H1 (cell line): ENCODE measurements at places on chromosomes 11 and 22.

DNA sequence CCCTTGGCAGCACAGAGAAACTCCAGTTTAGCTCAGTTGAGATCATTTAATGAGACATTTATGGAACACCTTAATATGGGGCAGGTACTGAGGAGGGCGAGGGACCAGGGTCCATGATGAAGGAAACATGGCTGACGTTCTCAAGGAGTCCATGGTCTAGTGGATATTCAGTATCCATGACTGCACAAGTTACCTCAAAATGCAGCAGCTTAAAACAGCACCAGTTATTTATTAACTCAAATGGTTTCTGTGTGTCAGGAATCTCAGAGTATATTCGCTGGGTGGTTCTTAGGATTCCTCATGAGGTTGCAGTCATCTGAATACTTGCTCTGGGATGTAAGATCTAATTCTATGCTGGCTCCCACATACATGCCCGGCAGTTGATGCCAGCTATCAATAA, 346.8 kb downstream of the LARGE1 start:
- no peak for DNase-seq

DNA sequence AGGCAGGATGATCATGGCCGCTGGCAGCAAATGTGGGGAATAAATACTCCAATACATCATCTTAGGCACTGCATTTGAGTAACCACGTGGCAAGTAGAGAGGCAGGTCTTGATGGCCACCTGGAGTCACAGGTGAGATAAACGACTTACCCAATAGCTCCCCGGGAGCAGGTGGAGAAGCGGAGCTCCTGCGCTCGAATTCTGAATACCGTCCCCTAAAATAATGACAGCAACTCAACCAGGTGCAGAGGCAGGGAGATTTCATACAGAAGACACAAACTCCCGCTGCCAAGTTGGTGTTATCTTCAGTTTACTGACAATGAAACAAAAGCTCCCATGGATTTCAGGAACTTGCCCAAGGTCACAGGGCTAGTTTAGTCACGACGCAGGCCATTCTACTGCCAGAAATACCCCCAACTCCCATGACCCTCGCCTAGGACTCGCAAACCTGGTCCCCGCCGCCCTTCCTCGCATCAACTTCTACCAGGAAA, 437 bp downstream of the SLC43A3 start:
- DNase-seq, result peak; percentile 51

DNA sequence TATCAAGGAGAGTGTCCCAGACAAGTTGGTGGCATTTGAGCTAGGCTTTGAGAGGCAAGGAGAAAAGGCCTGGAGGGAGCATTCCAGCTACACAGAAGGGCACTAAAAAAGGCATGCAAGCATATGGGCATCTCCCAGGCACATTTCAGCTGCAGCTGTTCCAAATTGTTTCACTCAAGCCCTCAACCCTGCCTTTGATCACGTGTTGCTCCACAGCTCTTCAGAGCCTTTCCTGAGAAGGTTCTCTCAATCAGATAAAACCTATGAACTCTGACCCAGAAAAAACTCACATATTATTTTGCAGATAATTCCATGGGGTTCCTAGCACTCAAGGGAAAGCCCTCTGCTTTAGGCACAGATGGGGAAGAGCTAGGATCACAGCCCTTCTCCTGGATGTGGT, 24.4 kb upstream of the HSPA8 start:
- DNase-seq, result no peak

DNA sequence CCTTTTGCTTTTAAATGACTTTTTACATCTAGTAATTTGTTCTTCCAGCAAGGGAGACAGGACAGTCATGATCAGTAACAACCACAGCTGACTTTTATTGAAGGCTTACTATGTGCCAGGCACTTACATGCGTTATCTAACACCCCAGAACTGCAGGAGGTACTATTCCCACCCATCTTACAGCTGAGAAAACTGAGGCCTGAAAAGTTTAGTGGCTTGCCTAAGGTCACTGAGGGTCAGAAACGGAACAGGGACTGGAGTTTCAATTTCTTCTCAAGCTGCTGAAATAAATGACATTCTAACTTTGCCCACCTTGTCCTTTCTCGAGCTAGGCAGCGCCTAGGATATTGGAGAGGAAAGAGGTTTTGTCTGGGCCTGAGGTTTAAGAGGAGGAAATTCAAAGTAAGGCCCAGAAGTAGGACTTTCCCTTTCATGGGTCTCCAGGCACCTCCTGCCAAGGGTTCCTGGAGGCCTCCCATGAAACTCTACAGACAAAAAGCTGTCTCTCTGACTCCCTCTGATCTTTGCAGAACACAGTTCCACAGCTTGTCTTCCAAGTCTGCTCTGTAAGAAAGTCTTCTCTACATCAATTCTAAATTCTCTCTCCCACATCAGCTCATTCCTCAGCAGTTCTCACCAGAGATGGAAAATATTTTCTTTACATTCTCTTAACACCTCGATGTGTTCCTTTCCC, 102.2 kb downstream of the NAT10 start:
- DNase-seq, result no peak

- DNase-seq, result no peak
Observed at GRCh38 chr11:77515483-77515882, 41.6 kb upstream of the PAK1 start.

- no peak for DNase-seq
Observed at GRCh38 chr11:27650988-27651387, 49.3 kb downstream of the BDNF start.

DNA sequence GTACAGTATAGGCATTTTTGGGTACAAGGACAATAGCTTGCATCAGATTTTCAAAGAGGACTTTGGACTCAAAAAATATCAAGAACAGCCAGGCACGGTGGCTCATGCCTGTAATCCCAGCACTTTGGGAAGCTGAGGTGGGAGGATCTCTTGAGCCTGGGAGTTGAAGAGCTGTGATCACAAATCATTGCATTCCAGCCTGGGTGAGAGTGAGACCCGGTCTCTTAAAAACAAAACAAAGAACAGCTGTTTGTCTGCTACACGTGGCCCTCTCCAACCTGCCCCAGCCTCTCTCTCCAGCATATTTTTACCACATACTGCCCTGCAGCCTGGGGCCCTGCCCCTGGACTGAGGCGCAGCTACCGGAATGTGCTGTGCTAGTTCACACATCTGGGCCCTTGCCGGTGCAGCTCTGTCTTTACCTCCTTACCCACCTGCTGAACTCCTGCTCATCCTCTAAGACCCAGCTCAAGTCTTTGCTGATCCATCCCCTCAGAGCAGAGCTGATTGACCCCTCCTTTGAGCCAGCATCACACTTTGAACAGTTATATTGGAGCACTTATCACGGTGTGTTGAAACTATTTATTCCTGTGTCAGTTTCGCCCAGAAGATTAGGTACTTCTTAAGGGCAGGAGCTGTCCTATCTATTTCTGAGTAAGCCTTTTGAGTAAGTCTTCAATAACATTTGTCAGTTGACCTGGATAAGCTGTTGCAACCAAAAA, 29.4 kb downstream of the GRIK4 start:
- DNase-seq, result no peak

DNA sequence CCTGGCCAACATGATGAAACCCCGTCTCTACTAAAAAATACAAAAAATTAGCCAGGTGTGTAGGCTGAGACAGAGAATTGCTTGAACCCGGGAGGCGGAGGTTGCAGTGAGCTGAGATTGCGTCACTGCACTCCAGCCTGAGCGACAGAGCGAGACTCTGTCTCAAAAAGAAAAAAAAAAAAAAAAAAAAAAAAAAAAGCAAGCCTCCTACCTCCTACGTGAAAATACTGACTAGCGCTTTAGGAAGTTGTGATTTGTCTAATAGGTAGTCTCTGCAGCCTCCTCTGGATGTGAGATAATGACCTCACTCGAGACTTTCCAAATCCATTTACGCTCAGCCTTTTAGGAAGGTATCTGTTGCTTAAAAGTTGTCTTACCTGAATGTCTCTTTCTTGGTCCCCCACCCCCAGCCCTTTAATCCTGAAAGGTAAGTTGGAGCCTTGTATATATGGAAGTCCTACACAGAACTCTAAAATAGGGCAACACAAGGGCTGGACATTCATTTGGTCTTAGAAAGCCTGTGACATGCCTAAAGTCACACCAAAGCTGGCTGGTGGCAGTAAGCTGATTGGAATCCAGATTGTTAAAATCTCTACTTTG, 5.5 kb downstream of the SEPTIN3 start:
- no peak for DNase-seq

GRCh38 chr11:78239781-78240180, 51.1 kb downstream of the USP35 start:
- DNase-seq, result no peak

DNA sequence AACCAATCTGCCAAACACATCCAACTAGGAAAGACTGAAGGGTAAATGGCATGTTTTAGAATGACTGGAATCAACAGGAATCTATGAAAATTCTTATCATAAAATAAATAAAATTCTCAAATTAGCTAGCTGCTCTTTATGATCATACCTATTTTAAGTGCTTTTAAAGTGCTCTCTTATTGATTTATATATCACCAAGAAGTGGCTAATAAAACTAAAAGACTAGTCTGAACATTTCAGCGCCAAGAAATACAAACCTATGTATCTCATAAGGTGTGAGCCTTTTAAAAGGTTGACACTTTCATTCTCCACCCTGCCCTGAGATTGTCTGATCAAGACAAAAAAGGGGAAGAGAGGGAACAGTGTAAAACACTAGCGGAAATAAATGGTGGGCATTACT, 136.8 kb upstream of the ARHGAP42 start:
- no peak for DNase-seq

- no peak for DNase-seq
Observed at GRCh38 chr11:31366795-31367194, 2.7 kb downstream of the DCDC1 start.

- DNase-seq, result no peak
Observed at GRCh38 chr22:30240541-30241417, 5.8 kb downstream of the LIF start.
